Ascending aorta (tissue), 2 donors: ENCODE measurements at places on chromosomes 6 and 20. TPM values are rescaled to one million over a fixed set of nuclear protein-coding genes. Genes with fewer than 3 reads are reported as not detected.

The DLL1 gene
- 16.5 TPM for total RNA-seq

GRCh38 chr6:44867571-44868334 is 460.4 kb upstream of the RUNX2 start:
- no peaks in the 10 kb centered on the region for H3K36me3 ChIP-seq
- no peaks in the 10 kb centered on the region for H3K4me1 ChIP-seq
- H3K27ac ChIP-seq, result no peak overlapping the region
- H3K4me3 ChIP-seq, result no peak overlapping the region
- DNase-seq, result no peak

DNA sequence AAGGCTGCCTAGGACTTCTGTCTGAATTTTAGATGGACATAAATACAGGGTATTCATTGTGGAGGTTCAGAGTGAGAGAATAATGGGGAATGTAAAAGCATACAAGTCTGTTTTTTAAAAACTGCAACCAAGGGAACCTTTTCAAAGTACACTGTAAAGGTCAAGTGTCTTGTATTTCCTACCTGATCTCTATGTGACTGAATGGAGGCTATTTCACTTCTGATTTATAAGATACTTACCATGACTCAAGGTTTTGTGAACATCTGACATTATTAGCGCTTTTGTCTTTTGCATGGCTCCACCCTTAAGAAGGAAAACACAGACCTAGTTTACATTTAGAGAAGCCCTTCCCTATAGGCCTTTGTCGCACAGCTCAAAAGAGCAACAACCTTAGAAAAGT is 126.5 kb downstream of the ZFAND3 start:
- no peaks in the 10 kb centered on the region for H3K27me3 ChIP-seq
- no peaks in the 10 kb centered on the region for H3K36me3 ChIP-seq
- no peaks in the 10 kb centered on the region for H3K4me1 ChIP-seq
- no peak overlapping the region for H3K4me3 ChIP-seq
- no peak overlapping the region for H3K27ac ChIP-seq

- no peaks in the 10 kb centered on the region for H3K36me3 ChIP-seq
- no peaks in the 10 kb centered on the region for H3K4me1 ChIP-seq
- H3K27ac ChIP-seq, result no peak overlapping the region
- no peaks in the 10 kb centered on the region for H3K27me3 ChIP-seq
These were observed 622.2 kb upstream of the MANEA start for GRCh38 chr6:94955156-94955555.

DNA sequence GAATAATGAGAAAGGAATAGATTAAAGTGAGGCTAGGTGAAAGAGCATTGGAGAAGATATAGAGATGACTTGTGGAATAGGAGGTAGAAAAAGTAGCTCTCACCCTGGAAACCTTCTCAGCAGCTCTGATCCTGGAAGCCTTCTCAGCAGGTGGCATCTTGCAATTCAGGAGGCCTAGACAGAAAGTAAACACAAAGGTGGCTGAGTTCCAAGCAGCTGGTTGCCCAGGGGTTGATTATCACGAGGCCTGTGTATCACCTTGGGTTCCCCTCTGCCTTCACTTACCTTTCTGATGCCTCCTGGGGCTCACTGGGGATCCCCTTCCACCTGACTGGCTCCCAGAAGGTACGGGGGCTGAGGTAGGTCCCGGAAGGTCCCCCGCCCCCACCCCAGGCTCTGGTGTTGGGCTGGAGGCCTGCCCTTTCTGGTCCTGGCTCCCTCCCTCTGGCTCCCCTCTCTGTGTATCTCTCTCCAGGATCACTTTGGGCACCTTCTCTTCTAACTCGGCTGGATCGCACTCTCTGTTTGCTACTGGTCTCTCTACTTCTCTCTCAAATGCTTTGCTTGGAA is 9.7 kb downstream of the MDC1 start:
- no peaks in the 10 kb centered on the region for H3K27me3 ChIP-seq
- H3K27ac ChIP-seq, result no peak overlapping the region
- H3K4me3 ChIP-seq, result no peak overlapping the region

GRCh38 chr6:161053103-161053502 is 61.5 kb downstream of the MAP3K4 start:
- H3K36me3 ChIP-seq, result peaks cover 12% of the 10 kb centered on the region
- no peak for DNase-seq
- no peaks in the 10 kb centered on the region for H3K4me1 ChIP-seq
- no peak overlapping the region for H3K4me3 ChIP-seq

The CLDN20 gene
- total RNA-seq, result not detected

GRCh38 chr6:52754443-52754842 is 8.8 kb downstream of the GSTA2 start:
- DNase-seq, result no peak
- no peak overlapping the region for H3K4me3 ChIP-seq
- no peaks in the 10 kb centered on the region for H3K36me3 ChIP-seq

- H3K4me1 ChIP-seq, result no peaks in the 10 kb centered on the region
- H3K27ac ChIP-seq, result no peak overlapping the region
- no peak for DNase-seq
- no peaks in the 10 kb centered on the region for H3K27me3 ChIP-seq
- H3K4me3 ChIP-seq, result no peak overlapping the region
- H3K36me3 ChIP-seq, result no peaks in the 10 kb centered on the region
These were observed 358.3 kb upstream of the EYS start for GRCh38 chr6:66065313-66065712.

GRCh38 chr6:32187009-32187709 is 2.8 kb downstream of the PBX2 start:
- H3K27me3 ChIP-seq, result no peaks in the 10 kb centered on the region
- H3K4me3 ChIP-seq, result no peak overlapping the region
- peaks cover 31% of the 10 kb centered on the region for H3K36me3 ChIP-seq

DNA sequence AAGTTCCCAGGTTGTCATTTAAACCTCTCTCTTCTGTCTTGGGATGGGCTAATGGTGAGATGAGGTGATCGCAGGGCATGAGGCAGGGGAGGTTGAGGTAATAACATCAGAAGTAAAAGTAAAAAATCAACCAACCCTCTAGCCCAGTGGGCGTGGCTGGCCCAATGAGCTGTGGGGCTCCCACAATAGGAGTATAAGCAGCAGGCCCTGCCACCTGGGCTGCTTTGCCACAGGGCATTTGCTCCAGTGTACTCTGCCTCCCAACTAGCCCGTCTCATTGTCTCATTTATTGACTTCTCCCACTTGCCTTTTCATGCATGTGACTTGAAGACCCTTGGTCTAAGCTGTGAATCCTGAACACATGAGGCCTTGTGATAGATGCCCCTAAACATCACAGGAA is 62.8 kb downstream of the PHACTR3 start:
- H3K36me3 ChIP-seq, result no peaks in the 10 kb centered on the region
- DNase-seq, result no peak

The VSTM2L gene
- total RNA-seq, result 1.1 TPM

- H3K27ac ChIP-seq, result no peak overlapping the region
- H3K4me3 ChIP-seq, result no peak overlapping the region
- H3K36me3 ChIP-seq, result no peaks in the 10 kb centered on the region
- DNase-seq, result no peak
These were observed 5.4 kb upstream of the FBXO30 start for GRCh38 chr6:145819994-145820393.

GRCh38 chr20:37693242-37693634 is 592 bp upstream of the CTNNBL1 start:
- H3K27ac ChIP-seq, result no peak overlapping the region
- peak overlapping the region; percentile 65 for H3K4me3 ChIP-seq
- no peaks in the 10 kb centered on the region for H3K4me1 ChIP-seq

DNA sequence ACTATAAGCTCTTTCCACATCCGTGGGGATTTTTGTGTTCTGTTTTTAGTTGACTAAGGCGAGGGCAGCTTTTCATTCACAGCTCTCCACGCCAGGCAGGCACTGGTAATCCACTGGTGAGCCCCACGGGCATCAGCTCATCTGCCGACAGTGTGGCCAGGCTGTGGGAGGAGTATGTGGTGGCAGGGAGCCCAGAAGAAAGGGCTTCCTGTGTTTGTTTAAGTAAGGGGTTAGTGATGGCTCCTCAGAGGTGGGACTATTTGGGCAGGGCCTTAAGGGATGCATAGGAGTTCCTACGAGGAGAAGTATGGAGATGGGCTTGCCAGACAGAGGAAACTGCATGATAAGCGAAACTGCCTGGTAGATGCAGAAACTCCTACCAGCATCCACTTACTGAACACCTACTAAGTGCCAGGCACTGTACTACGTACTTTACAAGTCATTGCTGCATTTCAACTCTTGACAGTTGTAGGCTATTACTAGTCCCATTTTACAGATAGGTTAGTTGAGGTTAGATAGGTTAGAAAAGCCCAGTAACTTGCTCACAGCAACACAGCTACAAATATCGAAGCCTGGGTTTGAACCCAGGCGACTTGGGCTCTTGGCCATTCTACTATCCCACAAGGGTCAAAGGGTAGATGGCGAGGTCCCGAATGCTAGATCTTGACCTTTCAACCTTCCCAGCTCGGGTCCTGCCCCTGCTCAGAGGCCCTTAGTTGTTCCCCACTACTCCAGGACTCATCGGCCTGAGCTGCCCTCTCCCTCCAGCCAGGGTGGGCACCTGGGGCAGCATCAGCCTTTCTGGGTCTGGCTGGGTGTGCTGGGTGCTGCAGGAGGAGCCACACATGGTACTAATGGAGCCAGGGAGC is 55.1 kb downstream of the CEBPB start:
- no peaks in the 10 kb centered on the region for H3K4me1 ChIP-seq
- no peak for DNase-seq
- H3K27ac ChIP-seq, result no peak overlapping the region
- H3K27me3 ChIP-seq, result no peaks in the 10 kb centered on the region
- H3K36me3 ChIP-seq, result no peaks in the 10 kb centered on the region
- no peak overlapping the region for H3K4me3 ChIP-seq

DNA sequence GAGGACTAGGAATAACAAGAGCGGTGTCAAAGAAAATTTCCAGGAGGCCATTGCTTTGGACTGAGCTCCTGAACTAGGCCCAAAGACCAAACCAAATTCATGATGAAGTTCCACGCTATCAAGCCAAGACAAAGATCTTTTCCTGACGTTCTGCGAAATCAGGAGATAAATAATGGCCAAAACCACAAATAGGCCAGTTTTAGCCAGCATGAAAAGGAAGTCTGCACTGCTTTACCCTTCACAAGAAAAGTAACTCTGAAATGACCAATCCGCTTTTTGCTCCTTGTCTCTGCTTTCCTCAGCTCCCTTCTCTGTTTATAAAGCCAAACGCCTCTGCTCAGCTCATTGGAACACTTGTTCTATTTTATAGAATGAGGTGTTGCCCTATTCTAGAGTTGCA is 6.7 kb downstream of the NCOA5 start:
- DNase-seq, result no peak
- H3K36me3 ChIP-seq, result peaks cover 9% of the 10 kb centered on the region
- no peaks in the 10 kb centered on the region for H3K27me3 ChIP-seq
- no peak overlapping the region for H3K27ac ChIP-seq
- H3K4me3 ChIP-seq, result no peak overlapping the region
- H3K4me1 ChIP-seq, result peaks cover 62% of the 10 kb centered on the region

DNA sequence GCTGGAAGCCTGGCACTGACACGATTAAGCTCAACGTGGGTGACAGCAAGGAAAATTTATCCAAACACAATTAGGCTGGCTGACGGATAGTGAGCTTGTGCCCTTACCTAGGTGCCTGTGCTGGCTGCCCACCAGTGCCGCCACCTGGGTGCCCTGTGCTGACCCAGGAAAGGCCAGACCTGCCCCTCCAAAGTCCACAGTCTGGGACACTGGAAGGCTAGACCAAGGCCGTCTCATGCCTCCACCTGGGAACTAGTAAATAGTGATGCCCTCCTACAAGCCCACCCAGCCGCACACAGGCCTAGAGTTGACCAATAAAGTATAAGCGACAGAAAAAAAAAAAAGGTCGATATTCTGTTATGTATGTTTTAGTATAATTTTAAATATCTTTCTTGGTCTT is 142.6 kb upstream of the MCHR2 start:
- H3K4me1 ChIP-seq, result no peaks in the 10 kb centered on the region
- H3K4me3 ChIP-seq, result no peak overlapping the region
- no peaks in the 10 kb centered on the region for H3K27me3 ChIP-seq
- H3K27ac ChIP-seq, result no peak overlapping the region

DNA sequence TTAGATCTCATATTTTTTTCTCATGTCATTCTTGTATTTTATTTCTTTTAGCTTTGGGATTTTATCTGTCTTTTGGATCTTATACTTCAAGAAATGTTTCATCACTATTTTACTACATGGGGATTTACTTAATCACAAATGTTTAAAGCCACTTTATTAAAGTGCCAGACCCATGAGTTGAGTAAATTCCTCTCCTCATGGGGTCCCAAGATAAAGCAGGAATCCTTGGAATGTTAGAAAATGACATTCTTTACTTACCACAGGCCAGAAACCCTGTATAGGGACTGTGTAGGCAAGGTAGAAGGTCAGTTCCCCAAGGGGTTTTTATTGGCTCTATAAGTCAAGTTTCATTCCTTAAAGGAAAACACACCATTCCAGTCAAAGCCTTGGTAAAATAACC is 28.4 kb upstream of the OR2J2 start:
- no peaks in the 10 kb centered on the region for H3K4me1 ChIP-seq
- no peak overlapping the region for H3K27ac ChIP-seq
- no peaks in the 10 kb centered on the region for H3K27me3 ChIP-seq
- no peak overlapping the region for H3K4me3 ChIP-seq
- no peaks in the 10 kb centered on the region for H3K36me3 ChIP-seq

- no peak overlapping the region for H3K4me3 ChIP-seq
- no peaks in the 10 kb centered on the region for H3K27me3 ChIP-seq
- no peaks in the 10 kb centered on the region for H3K4me1 ChIP-seq
- DNase-seq, result no peak
- no peak overlapping the region for H3K27ac ChIP-seq
These were observed 156.4 kb upstream of the ECI2 start for GRCh38 chr6:4291453-4292403.

DNA sequence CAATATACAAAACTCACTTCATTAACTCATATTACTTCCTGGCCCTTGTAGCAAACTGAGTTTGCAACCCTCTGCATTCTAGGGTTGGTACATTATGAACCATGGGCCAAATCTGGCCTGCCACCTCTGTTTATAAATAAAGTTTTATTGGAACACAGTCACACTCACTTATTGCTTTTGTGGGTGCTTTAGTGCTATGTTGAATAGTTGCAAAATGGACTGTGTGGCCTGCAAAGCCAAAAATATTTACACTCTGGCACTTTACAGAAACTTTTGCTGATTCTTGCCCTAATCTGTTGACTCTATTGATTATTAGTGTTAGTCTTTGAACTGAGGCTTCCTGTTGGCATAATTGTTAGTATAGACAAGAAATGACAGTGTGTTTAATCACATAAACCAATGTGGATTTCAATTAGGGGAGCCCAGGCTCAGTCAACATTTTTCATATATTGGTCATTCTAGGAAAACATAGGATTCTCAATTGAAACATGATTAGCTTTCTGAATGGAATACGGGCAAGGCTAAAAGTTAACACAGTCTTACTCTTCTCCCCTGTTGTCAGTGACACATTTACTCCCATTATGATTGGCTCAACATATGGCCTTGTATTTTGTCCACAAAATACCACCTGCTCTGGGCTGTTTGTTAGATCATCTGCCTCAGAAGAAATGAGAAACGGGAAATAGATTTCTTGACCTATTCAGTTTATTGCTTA is 241.9 kb upstream of the ZFP64 start:
- no peaks in the 10 kb centered on the region for H3K4me1 ChIP-seq
- H3K4me3 ChIP-seq, result no peak overlapping the region
- H3K27me3 ChIP-seq, result no peaks in the 10 kb centered on the region
- H3K27ac ChIP-seq, result no peak overlapping the region
- no peaks in the 10 kb centered on the region for H3K36me3 ChIP-seq
- no peak for DNase-seq

GRCh38 chr20:1505361-1505760 is 14.1 kb upstream of the SIRPB2 start:
- H3K4me1 ChIP-seq, result no peaks in the 10 kb centered on the region
- no peak overlapping the region for H3K27ac ChIP-seq
- H3K4me3 ChIP-seq, result no peak overlapping the region
- H3K27me3 ChIP-seq, result no peaks in the 10 kb centered on the region

The OXT gene
- not detected for total RNA-seq
